Stimulated activated CD8-positive, alpha-beta memory T cell treated with anti-CD3 and anti-CD28 coated beads, Interleukin-4, amount 100 ng/mL, for 4 hours (primary cell): ENCODE measurements at places on chromosomes 16 and 17.
A peak's percentile ranks its signal among the peaks of the same experiment; 100 is the strongest.

DNA sequence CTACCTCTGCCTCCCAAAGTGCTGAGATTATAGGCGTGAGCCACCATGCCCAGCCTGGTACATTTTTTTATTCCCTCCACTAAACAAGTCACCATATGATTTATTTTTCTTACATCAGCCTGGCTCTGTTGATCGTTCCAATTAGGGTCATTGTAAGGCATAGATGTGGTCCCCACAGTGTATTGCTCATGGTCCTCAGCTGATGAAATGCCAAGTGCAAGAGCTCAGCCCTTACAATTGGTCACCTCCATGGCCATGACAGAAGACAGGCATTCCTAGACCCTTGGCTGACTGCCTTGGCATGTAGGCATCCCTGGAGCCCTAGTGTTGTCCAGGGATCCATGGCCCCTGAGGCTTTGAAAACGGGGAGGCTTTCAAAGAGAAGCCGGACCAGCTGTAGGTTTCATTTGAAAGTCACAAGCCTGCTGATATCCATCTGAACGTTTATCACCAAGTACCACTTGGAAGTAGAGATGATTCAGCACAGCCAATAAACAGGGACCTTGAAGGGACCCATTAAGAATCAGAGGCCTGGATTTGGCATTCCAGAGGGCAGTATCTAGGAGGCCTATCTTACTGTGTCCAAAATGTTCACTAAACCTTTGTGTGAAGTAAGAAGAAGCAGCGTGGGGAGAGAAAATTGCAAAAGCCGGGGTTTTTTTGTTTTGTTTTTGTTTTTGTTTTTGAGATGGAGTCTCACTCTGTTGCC is 20.6 kb upstream of the PRKCA start:
- no peak for DNase-seq

GRCh38 chr17:57330587-57330986 is 74.3 kb downstream of the MSI2 start:
- no peak for DNase-seq

- DNase-seq = no peak
Observed at GRCh38 chr16:87216148-87216840, 100.9 kb downstream of the C16orf95 start.

DNA sequence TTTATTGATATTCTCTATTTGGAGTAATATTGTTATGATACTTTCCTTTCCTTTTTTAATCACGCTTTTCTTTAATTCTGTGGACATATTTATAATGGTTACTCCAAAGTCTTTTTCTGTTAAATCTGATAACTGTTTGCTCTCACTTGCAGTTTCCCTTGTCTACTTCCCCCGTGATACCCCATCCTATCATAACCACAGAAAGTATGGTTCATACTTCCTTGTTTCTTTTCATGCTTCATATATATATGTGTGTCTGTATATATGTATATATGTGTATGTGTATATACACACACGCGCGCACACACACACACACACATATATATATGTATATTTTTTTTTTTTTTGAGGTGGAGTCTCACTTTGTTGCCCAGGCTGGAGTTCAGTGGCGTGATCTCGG is 23.5 kb downstream of the SPECC1 start:
- DNase-seq = no peak

DNA sequence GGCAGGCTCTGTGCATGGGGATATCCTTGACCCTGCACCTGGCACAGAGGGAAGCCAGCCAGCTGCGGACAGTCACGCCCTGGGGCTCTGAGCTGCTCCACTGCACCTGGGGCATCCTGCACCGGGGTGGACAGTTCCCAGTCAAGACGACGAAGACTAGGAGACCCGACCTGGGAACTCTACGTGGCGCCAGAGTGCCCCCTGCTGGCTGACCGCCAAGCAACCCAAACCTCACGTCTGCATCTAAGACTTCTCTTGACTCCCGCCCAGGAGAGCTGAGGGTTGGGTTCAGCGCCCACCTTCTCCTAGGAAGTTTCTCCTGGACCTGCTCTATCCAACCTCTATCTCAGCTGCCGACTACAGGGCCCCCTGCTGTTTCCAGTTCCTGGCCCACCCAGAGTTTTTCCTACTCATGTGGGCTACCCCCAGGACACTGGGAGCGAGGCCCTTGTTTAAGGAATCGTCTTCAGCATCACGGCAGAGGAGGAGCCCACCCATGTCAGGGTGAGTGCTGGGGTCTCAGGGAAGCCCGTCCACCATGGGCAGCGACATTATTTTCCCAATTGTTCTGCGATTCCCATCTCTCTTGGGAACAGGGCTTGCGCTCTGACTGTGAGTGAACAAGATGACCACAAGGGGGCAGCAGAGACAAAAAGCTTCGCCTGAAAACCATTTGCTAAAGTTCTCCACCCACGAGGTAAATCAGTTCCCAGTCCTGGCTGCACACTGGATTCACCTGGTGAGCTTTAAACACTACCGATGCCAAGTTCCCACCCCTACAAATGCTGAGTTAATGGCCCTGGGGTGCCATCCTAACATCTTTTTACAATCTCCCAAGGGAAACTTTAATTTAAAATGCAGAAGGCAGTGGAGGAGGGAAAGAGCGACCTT is 29.3 kb downstream of the TLE7 start:
- DNase-seq = peak; percentile 46

- no peak for DNase-seq
Observed at GRCh38 chr16:74578838-74579237, 28.1 kb downstream of the GLG1 start.

- no peak for DNase-seq
Observed at GRCh38 chr17:28320215-28321061, 1.4 kb downstream of the TMEM97 start.

GRCh38 chr17:10899281-10899680 is 61.4 kb upstream of the PIRT start:
- DNase-seq = no peak

DNA sequence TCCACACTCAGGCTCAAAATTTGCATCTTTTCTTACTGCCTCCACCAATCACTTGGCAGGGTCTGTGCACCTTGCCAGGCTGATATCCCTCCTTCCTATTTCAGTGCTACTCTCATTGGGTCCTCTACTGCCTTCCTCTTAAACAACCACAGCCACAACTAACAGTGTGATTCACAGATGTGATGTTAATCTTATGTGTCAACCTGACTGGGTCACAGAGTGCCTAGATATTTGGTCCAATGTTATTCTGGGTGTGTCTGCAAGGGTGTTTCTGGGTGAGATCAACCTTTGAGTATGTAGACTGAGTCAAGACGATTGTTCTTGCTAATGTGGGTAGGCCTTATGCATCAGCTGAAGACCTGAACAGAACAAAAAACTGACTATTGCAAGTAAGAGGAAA is 51.3 kb upstream of the IRX6 start:
- DNase-seq = no peak

DNA sequence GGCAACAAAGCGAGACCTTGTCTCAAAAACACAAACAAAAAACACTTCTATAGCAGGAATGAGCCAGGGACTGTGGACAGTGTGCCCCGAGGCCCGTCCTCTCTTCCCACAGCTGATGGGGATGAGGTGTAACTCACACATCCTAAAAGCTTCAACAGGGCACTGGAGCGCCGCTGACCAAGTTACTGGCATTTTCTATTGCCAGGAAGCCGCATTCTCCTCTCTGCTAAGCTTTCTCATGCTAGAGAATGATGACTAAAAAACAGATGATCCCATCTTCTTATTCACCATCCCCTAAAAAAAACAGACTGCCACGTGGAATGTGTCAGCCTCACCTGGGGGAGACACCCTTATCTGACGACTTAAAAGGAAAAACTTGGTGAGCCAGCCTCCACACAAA is 16.3 kb downstream of the CARHSP1 start:
- DNase-seq = no peak

- no peak for DNase-seq
Observed at GRCh38 chr16:76801357-76801756, 389.6 kb upstream of the MON1B start.

DNA sequence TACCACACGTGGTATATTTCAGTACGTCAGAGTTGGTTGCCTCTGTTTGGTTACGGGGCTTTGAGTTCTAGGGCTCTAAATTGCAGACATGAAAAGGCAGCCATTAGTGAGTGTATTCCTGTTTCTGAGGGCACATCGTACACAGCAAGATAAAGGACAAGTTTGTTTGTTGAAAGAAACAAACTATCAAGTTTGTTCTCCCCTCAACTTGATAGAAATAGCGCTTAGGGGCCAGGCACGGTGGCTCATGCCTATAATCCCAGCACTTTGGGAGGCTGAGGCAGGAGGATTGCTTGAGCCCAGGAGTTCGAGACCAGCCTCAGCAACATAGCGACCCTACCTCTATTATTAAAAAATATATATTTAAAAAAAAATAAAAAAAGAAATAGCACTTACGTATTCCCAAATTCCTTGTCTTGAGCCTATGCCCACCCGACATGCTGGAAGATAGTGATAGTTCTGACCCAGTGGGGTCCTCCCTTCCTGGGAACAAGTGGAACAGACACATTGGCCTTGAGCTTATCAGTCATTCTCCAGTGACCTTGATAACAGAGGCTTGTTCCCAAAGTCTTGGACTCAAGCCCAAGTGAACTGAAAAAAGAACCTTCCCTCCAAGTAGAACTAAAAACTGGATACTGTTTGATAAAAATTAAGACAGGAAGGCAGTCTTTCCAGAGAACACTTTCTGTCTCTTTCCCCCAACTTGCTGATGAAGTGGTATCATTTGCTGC is 139.9 kb upstream of the CACNG3 start:
- no peak for DNase-seq

GRCh38 chr16:83955218-83956130 is 2.4 kb downstream of the OSGIN1 start:
- DNase-seq = no peak

DNA sequence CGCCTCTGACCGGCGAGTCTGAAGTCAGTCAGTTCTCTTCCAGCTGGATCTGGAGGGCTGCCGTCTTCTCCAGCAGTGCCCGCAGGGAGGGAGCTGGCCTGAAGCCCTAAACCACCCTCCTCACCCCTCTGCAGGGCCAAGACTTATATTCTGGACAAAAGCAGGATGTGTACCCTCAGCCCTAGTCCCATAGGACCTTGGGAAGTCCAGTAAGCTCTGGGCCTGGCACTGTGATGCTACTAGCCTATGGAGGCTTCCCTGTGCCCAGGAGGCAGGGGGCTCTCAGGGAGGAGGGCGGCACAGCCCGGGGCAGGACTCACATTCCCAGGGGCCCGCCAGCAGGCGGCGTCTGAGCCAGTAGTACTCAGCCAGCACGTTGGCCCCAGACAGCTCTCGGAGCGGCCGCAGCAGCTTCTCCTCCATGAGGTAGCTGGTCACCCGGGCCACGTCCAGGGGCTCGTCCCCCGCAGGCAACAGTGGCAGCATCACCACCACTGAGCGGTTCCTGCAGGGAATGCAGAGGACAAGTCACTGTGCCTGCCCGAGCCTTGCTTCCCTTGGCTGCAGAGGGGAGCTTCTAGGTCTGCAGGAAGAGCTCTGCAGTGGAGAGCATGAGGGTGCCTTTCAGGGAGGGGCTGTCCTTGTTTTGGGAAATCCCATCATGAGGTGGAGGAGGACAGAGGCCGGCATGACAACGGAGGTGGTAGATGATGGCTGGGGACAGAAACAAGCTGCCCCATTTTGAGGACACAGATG is 41.7 kb downstream of the RMI2 start:
- no peak for DNase-seq

DNA sequence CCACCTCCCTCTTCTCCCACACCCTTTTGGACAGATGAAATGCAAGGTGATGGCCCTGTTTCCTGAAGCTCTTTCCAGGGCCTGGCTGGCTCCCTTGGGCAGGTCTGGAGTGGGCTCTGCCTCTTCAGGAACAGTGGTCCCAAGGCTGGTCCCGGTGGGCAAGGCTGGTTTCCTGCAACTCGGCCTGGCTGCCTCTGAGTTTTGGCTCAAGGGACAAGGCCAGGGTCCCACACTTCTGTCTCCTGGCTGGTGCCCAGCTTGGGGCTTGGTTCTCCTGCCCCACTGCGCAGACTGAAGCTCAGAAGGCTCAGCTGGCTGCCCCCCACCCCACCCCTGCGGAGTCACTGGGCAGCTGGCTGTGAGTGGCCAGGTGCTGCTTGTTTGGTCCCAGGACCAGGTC is 3.8 kb upstream of the ACTG1 start:
- no peak for DNase-seq

DNA sequence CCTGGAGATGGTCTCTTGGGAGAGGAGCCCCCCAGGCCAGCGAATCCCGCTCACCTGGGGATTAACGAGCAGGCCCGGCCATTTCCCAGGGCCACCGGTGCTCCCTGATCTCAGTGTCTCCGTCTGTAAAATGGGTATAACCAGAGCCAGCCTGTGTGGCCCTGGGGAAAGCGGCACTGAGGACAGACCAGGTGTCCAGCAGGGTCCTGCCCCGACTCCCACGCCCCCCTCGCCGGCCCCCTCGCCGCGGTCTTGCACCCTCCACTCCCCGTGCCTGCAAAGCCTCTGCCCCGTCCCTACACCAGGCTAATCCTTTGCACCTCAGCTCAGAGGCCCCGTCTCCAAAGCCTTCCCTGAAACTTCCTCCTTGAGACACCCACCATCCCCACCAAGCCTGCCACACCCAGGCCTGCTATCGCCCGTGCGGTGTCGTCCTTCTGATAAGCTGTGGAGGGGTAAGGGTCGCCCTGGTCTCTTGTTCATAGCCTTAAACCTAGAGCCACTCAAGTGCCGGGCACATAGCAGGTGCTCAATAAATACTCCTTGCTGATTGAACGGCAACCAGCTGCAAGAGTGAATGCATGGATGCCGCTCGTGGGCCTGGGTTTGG is 259.1 kb downstream of the C16orf95 start:
- no peak for DNase-seq

DNA sequence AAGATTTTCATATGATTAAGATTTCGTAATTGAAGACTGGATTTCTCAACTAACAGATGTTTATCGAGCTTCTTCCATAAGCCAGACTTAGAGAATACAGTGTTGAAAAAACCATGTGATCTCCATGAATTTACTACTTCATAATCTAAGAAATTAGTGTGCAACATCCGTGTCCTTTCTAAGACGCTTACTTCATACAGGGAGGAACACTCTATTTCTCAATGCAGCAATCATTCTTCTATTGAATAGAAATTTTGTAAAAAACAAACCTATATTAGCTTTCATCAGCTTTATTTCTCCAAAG is 946.3 kb downstream of the KCNJ2 start:
- no peak for DNase-seq

DNA sequence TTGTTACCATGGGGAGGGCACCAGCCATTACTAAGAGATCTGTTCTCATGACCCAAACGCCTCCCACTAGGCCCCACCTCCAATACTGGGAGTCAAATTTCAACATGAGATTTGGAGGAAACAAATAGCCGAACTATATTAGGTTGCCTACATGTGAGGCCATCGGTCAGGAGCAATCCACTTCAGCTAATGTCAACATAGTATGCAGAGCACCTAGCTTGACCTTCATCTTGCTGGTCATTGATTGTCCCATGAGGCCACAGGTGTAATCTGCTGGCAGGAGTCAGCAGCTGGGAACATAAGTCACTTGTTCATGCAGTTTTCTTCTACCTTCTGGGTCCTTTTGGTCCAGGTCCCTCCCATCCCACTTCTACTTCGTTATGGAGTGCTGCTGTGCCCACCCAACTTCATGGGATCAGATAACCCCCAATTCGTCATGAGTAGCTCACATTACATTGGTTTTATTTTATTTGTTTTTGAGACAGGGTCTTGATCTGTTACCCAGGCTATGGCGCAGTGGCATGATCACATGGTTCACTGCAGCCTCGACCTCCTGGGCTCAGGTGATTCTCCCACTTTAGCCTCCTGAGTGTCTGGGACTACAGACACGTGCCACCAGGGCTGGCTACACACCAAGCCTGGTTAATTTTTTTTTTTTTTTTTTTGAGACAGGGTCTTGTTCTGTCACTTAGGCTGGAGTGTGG is 5.9 kb upstream of the KPNA2 start:
- DNase-seq = no peak
